CD4-positive, alpha-beta T cell treated with Interleukin-15 for 4 hours (primary cell): ENCODE measurements at places on chromosomes 13 and 19.

GRCh38 chr13:111872475-111873150 lies 194.3 kb upstream of the SOX1 start:
- no peak for DNase-seq

GRCh38 chr19:16293118-16294091 lies 31.2 kb upstream of the KLF2 start:
- DNase-seq: no peak

- peak; percentile 84 for DNase-seq
Observed at GRCh38 chr19:47210689-47211316, 20.2 kb downstream of the BBC3 start.

DNA sequence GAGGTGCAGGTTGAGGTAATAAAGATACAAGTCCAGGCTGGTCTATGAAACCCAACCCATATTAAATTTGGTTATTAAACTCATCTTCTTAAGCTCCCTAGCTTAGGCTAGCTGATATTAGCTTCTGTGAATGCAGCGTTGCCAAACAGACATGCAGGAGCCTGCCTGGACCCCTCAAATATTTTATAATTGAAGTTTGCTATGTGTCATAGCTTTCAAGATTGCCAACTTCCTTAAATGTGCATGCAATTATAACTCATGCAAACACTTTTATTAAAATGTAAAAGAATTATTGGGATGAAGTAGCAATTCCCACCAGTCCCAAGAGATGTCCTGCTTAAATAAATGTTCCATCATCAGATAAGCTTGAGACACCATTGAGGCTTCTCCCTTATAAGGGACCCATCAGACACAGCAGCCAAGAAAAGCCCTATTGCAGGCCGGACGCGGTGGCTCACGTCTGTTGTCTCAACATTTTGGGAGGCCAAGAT lies 51.3 kb downstream of the MBNL2 start:
- DNase-seq: no peak

DNA sequence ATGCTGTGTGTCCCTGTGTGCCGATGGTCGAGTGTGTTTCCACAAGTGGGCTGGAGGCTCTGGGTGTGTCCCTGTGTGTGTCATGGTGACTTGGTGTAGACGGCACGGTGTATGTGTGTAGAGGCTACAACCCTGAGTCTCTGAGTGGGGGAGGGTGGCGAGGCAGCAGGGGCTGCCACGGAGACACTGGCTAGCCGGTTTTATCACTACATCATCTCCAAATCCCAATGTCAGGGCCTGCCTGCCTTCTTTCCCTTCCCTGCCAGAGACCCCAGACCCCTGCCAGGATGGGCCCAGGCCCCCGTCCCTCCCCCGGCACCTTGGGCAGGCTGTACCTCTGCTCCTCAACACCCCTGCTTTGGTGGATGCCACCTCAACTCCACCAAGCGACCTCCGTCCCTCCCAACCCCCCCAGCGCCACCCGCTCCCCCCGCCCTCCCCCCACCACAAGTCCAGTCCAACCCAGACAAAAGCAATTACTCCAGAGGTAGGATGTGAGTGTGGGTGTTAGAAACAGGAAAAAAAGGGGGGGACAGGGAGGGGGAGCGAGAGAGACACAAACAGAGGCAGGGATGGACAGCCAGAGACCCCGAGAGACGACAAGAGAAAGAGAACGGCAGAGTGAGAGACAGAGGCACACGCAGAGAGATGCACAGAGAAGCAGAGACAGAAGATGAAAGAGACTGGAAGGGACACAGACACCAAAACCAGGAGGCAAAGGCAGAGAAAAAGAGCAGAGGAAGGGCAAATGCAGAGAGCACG lies 21.6 kb upstream of the POU2F2 start:
- no peak for DNase-seq

DNA sequence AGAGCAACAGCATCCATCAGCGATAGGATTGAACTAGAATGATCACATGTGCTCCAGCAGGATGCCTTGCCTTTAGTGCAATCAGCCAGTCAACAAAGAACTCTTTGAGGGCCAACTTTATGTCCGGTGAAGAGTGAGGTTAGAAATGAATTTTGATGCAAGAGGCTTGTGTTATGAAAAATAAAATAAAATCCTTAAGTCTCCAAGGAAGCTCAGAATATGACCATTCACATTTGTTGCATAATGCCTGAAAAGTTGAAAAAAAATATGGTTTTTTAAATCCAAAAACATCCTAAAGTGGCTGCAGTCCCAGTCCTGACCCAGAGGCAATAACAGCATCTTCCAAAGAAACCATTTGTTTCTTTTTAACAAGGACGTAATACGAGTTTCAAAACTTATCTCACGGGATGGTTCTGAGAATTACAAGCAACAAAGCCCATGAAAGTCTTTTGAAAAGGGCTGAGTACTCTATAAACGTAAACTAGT lies 61.3 kb downstream of the DCLK1 start:
- DNase-seq: no peak

- DNase-seq: no peak
Observed at GRCh38 chr13:23722726-23723453, 152.7 kb downstream of the TNFRSF19 start.

- DNase-seq: no peak
Observed at GRCh38 chr13:67752759-67753158, 522.6 kb upstream of the PCDH9 start.

- no peak for DNase-seq
Observed at GRCh38 chr19:53136432-53136831, 3.7 kb upstream of the ZNF415 start.

GRCh38 chr19:54302257-54302656 lies 10.7 kb downstream of the LILRA5 start:
- no peak for DNase-seq

- no peak for DNase-seq
Observed at GRCh38 chr19:15666883-15667282, 6.0 kb upstream of the CYP4F12 start.

DNA sequence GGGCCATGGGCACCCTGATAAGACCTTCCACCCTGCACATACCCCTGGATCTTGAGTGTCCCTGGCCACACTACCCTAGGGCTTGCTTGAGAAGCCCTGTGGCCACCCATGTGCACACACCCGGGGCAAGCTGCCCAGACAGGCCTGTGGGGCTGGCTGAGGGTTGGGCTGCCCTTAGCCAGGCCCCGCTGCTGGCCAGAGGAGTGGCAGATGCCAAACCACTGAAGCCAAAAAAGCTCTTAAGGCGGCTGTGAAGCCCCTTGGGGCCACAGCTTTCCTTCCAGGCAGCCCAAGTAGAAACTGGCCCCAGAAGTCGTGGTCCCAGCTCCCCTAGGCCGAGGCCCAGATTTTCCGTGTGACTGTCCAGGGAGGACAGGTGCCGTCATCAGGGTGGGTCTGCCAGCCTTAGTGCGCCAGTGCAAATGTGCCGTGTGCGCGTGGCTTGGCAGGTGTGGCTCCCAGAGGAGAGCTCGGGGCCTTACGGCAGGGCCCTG lies 14.8 kb downstream of the CEBPG start:
- DNase-seq: no peak

DNA sequence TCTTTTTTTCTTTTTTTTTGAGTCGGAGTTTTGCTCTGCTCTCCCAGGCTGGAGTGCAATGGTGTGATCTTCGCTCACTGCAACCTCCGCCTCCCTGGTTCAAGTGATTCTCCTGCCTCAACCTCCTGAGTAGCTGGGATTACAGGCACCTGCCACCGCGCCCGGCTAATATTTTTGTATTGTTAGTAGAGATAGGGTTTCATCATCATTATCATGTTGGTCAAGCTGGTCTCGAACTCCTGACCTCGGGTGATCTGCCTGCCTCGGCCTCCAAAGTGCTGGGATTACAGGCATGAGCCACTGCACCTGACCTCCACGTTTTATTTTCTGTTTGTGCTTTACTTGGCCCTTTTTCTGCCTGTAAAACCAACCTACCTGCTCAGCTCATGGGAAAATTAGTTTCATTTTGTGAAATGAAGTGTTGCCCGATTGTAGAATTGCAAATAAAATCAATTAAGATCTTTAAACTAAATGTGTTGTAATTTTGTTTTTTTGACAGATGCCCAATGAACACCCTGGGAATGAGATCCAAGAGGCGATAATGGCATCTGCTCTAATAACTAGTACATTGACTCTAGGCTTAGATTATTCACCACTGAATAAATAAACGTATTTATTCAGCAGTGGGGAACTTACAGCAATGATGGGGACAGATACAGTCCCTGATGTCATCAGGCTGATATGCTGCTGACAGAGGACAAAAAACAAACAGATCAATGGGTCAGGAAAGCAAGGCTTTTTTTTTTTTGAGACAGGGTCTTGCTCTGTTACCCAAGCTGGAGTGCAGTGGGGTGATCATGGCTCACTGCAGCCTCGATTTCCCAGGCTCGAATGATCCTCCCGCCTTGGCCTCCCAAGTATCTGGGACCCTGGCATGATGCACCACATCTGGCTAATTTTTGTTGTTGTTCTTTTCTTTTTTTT lies 2.2 kb upstream of the RAB11B start:
- DNase-seq: no peak

DNA sequence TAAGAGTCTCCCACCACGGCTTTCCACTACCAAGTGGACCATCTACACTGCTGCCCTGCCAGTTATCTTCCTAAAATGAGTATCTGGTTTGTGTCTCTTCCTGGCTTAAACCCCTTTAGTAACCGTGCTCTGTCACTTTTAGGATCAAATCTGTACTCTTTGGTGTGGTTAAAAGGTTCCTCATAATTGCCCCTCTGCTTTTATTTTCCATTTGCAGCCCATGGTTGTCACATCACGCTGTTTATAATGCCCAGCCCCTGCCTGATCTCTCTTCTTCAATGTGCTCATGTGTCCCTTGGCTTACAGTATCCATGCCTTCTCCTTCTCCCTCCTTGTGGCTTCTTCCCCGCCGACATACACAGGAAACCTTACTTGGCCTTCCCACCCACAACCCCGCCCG lies 100.1 kb downstream of the DGKH start:
- no peak for DNase-seq

DNA sequence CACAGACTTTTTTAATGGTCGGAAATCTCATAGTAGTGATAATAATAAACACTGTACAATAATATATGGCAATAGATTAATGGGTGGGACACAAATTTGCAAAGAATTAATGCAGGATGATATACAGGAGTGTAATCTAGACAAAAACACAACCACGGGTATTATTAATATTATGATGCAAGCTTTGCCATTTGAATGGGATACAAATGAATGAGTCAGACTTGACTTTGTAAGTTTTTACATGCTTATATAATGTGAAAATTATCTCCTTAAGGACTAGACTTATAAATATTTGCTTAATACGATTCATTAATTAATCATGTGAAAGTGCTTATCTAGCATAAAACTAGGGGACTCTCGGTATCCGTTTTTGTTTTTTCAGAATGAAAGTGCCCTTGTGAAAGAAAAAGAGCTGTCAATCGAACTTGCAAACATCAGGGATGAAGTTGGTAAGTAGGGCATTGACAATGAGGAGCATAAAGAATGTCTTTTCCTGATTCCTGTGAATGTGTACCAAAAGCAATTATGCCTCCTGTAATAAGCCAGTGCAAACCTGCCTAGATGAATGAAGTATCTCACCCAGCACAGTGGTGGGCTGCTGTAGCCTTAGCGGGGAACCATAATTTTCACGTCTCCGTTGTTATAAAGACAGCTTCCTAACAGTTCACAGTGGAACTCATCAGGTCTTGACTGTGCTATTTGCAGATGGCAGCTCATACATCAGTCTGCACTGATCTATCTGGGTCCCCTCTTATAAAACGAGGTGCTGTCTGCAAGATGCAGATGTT lies 155.7 kb downstream of the SLC7A1 start:
- DNase-seq: no peak

- DNase-seq: no peak
Observed at GRCh38 chr19:23474172-23474571, 78.9 kb upstream of the ZNF91 start.

DNA sequence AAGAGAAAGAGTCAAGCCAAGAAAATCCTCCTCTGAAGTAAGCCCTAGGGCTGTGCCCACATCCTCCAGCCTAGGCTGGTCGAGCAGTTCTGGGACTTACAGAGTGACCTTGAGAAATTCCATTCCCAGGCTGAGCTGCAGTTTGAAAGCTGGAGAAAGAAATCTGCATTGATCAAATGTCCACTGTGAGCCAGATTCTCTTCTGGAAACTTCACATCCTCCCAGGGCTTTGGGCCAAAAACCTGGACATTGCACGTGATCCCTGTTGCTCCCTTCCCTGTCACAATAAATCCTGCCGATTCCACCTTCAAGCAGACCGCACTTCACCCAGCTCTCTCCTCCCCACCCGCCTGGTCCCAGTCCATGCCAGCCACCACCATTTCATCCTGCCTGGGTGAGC lies 15.7 kb downstream of the TMEM143 start:
- DNase-seq: no peak

GRCh38 chr13:58056426-58056825 lies 424.9 kb downstream of the PCDH17 start:
- DNase-seq: no peak

DNA sequence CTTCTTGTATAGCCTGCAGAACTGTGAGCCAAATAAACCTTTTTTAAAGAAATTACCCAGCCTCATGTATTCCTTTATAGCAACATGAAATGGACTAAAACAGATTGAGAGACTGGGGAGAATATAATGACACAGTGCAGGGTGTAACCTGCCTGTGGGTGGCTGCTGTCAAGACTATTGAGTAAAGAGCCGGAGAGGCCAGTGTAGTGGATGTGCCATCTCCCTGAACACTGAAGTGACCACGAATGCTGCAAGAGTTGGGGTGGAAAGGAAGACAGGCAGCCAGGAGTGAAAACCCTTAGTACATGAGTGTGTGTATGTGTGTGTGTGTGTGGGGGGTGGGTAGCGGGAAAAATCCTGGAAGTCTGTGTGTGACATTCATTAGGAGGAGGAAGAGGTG lies 55.2 kb upstream of the FLT1 start:
- DNase-seq: no peak

GRCh38 chr13:76385586-76385985 lies 500.6 kb downstream of the KCTD12 start:
- no peak for DNase-seq

GRCh38 chr13:52846567-52847321 lies 1.7 kb downstream of the PCDH8 start:
- DNase-seq: no peak

- no peak for DNase-seq
Observed at GRCh38 chr13:101755228-101755887, 302.9 kb downstream of the ITGBL1 start.

- no peak for DNase-seq
Observed at GRCh38 chr19:16164222-16164890, 9.0 kb downstream of the CIB3 start.

DNA sequence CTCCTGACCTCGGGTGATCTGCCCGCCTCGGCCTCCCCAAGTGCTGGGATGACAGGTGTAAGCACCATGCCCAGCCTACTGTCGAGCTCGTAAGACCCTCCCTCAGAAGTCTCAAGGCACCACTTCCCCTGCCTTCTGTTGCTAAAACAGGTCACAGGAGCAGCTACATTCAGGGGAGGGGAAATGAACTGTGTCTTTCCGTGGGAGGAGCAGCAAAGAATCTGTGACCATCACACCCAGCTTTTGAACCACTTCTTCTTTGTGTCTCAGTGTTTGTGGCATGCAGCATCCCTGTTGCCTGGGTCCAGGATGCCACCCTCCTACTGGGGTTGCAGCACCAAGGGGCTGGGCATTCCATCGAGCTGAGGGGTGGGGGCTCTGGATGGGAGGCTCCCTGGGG lies 7.7 kb upstream of the CSNK1G2 start:
- no peak for DNase-seq
